GM23248 (cell line): ENCODE measurements at places on chromosomes 2 and 18.
A peak's percentile ranks its signal among the peaks of the same experiment; 100 is the strongest.

- DNase-seq = no peak
Observed at GRCh38 chr2:10328670-10329579, 26.2 kb downstream of the HPCAL1 start.

GRCh38 chr18:47262301-47263149, 11.1 kb upstream of the SKOR2 start:
- no peak for DNase-seq

- DNase-seq = no peak
Observed at GRCh38 chr18:3870914-3871313, 420.9 kb downstream of the TGIF1 start.

DNA sequence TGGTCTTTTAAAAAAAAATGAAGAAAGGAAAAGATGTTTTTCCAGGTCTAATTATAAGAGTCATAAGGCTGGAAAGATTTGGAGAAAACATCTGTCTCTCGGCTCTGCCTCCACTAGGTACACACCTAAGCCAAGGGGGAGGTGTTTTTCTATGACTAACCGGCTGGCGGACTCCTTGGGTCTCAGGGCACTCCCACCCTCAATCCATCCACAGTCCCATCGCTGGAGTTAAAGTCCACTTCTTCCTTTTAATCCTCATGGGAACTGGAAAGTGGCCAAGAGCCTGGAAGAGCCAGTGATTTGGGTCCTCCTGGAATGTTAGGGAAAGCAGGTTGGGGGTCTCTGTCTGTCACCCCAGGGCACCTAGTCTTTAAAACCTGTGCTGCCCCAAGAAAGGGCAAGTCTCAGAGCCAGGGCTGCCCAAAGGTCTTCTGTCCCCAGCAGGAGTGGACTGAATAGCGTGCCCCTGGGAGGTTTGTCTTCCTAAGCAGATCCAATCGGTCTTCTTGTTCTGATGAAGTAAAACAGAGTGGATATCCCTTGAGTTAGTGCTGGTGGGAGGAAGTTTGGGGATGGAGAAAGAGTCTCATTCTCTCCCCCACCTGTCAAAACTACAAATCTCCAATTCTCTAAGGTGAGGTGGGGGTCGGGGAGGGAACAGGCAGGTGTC, 66.4 kb downstream of the MCFD2 start:
- peak; percentile 41 for DNase-seq

GRCh38 chr2:191811807-191812602, 34.9 kb downstream of the CAVIN2 start:
- DNase-seq = peak; percentile 79

DNA sequence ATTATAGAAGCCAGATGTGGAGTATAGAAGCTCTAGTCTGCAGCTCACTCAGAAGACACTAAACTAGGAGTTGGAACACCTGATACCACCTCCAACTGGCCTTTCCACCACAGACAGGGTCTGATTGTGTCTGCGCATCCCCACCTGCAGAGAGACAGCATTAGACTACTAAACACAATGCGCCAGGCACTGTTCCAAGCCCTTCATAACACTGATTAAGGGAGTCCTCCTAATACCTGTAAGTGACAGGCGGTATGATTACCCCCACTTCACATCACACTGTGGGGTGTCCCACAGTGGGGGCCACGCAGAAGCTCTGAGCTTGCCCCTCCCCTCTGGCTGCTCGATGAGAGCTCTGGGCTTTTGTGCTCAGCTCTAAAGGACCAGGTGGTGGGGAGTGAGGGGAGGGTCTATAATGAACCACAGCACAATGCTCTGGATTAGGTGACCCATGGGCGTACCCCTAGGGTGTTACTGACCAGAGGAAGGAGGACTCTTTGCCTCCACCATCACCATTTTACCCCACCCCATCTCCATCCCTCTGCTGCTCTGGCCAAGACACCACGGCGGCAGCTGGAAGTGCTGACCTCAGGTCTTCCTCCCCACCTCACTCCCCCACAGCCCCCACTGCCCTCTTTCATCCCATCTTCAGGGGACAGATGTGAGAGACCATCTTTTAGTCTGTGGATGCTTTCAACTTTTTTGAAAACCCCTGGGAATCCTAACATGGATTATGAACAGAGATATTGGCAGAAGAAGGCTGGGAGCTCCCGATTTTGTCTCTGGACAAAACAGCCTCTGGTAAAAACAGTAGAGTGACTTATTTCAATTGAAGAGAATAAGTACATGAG, 145.1 kb downstream of the GFPT1 start:
- DNase-seq = no peak

- no peak for DNase-seq
Observed at GRCh38 chr2:45256173-45256866, 247.1 kb upstream of the SIX2 start.

DNA sequence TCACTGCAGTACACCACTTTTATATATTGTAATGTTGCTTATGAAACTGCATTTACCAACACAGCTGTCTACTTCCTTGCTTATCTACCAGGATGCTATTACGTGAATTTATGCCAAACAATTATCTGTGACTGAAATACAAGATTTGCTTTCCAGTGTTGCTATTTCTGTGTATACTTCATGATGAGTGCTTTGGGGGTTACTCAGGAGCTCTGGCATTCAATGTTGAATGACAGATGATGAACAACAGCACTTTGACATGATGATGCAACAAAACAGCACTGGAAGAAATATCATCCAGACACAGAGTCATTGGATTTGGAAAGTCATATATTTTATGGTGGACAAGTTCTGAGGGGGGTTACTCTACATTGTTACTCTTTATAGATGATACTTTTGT, 125.8 kb downstream of the NETO1 start:
- DNase-seq = no peak

DNA sequence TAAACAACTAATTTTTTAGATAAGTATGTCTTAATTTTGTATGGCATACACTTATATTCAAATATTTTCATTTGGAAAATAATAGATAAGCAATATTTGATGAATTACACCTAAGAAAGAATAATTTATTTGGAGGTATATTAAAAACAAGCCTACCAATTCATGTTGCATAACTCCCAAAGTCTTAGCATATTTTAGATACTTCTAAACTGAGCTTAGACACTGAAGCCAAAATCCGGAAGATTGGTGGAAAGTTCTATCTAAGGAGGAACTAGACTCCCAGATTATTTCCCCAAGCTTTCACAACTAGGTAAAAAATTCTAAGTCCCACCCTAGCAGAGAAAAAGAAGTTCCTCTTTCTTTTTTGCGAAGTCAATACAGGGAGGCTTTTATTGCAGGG, 221.0 kb upstream of the MMADHC start:
- DNase-seq = peak; percentile 18

DNA sequence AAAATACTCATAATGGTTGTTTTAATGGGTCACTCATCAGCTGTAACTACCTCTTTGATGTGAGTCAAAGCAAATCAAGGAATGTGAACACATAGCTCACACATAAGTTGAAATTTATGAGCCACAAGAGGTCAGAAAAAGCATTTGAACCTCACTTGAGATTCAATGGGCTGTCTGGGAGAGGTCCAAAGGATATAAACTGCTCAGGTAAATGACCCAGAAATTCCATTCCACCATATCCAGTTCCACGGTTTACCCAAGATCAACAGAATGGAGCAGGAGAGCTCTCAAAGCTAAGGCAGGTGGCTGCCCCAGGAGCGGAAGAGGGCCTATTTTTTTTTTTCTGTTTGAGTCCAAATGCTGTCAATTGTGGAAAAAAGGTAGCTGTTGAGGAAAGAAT, 464.1 kb downstream of the TNS1 start:
- DNase-seq = no peak
